ENCODE measurements at places on chromosomes 11 and 22.

- no peak for DNase-seq
Measured at GRCh38 chr22:22906907-22907550, 19.4 kb downstream of the IGLL5 start.

GRCh38 chr22:26887456-26887855 is 230.1 kb downstream of the MIAT start:
- no peak for DNase-seq

DNA sequence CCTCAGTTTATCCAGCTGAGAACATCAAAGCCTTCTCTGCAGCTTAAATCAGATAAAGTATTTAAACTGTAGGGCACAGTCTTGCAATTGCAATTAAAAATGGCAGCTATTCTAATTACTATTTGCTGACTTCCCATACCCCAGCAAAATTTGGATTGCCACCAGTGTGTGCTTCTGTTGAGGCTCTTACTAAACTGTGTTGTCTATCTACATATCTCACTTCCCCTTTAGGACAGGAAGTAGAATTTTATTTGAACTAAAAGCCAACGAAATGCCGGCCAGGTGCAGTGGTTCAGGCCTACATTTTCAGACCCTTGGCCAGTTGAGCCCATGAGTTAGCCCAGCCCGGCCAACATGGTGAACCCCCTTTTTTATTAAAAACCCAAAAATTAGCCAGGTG is 7.1 kb downstream of the SAA4 start:
- no peak for DNase-seq

GRCh38 chr11:1755344-1755691 is 4.9 kb upstream of the IFITM10 start:
- no peak for DNase-seq

DNA sequence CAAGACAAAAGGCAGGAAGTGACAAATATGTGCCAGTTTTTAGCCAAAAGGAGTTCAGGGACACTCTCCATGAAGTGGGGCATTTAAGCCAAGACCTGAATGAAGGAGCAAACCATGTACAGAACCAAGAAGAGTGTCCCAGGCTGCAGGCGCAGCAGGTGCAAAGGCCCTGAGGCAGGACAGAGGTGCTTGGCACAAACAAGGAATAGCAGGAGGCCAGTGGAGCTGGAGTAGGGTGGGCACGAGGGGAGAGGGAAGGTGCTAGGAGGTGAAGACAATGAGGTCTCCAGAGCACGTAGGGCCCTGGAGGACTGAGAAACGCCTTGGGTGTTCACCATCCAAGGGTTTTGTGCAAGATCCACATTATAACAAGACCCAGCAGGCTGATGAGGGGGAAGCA is 474.1 kb downstream of the MN1 start:
- DNase-seq = no peak

GRCh38 chr22:28419919-28420318 is 259.7 kb downstream of the TTC28 start:
- DNase-seq = no peak

DNA sequence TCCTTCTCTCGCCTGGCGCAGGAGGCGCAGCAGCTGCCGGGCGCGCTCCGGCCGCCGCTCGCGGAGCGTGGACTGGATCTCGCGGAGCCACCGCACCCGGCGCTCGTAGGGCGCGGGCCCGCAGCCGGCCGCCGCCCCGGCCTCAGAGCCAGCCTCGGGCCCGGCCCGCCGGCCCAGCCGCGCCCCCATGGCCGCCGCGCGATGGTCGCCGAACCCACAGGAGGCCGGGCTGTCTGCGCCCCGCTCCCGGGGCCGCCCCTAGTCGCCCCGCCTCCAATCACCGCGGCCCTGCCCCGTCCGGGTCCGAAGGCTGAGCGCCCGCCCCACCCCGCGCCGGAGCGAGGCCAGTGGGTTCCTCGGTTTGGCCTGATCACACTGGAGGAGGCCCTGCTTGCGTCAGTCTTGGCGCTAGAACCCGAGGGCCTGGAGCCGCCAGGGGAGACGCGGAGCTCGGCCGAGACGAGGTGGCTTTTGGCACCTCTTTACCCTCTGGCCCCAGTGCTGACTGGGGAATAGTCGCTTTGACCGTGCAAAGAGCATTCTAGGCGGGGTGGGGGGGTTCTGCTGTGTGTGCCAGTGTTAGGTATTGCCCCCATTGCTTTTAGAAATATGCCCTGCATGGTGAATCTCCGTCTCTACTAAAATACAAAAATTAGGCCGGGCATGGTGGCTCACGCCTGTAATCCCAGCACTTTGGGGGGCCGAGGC is at the start of gene LRRC75B:
Gene LRRC75B, minus strand, starts transcription at position 223 of the 708 bp plus-strand sequence. Its CDS starts 34 bp downstream, at position 189.
- peak; percentile 27 for DNase-seq

GRCh38 chr11:128133501-128133900 is 453.9 kb downstream of the ETS1 start:
- no peak for DNase-seq

GRCh38 chr11:7480113-7480512 is 5.2 kb upstream of the OLFML1 start:
- no peak for DNase-seq

DNA sequence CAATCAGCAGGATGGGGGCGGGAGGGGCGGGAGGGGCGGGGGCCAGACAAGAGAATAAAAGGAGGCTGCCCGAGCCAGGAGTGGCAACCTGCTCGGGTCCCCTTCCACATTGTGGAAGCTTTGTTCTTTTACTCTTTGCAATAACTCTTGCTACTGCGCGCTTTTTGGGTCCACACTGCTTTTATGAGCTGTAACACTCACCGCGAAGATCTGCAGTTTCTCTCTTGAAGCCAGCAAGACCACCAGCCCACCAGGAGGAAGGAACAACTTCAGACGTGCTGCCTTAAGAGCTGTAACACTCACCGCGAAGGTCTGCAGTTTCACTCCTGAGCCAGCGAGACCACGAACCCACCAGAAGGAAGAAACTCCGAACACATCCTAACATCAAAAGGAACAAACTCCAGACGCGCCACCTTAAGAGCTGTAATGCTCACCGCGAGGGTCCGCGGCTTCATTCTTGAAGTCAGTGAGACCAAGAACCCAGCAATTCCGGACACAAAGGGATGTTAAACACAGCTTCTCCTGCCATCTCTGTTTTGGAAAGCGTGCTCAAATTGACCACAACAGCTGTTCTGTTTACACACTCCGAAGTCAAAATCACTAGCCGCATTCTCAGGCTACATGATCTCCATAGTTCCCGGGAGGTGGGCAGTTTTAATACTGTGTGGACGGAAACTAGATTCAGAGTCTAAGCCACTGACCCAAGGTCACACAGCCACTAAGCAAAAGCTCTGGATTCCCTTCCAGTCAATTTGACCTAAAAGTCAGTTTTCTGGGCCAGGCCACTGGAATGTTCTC is 11.9 kb downstream of the PLAAT2 start:
- no peak for DNase-seq

- DNase-seq = no peak
Measured at GRCh38 chr11:118901494-118902335, 18.0 kb downstream of the CXCR5 start.

GRCh38 chr22:27240298-27241075 is 561.1 kb downstream of the MN1 start:
- peak; percentile 4 for DNase-seq

- DNase-seq = no peak
Measured at GRCh38 chr11:6735306-6735705, 36.5 kb downstream of the OR2AG2 start.

GRCh38 chr11:92854952-92855351 is 114.5 kb upstream of the MTNR1B start:
- no peak for DNase-seq

- DNase-seq = no peak
Measured at GRCh38 chr11:33387996-33388395, 130.8 kb downstream of the HIPK3 start.

- no peak for DNase-seq
Measured at GRCh38 chr22:34834059-34834458, 231.9 kb upstream of the ISX start.

GRCh38 chr11:61871158-61871597 is 20.2 kb downstream of the FADS3 start:
- no peak for DNase-seq

DNA sequence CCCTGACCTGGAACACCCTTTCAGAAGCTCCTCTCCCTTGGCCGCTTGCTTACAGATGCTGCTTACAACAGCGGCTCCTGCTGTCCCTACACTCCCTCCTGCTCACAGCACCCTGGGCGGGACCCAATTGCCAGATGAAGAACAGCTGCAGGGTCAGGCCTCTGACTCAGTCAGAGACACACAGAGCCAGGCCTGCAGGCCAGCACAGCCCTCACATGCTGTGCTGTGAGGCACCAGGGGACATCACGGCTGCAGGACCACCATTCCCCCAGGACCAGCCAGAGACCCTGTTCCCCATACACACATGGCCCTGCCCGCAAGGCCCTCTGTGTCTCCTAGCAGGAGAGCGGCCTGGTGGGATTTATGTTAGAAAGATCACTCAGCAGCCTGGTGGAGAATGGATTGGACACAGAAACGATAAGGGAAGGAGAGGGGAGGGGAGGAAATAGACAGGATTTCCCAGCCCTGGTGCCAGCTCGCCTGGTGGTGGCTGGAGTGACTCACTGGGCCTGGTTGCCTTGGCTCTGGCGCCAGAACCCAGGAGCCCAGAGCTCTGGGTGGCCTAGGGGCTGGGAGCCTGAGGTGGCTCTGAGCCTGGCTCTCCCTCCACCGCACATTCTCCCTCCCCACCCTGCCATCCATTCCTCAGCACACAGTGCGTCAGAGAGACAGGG is 6.7 kb downstream of the CAPN5 start:
- DNase-seq = peak; percentile 13

GRCh38 chr11:10401696-10402392 is 53.2 kb upstream of the AMPD3 start:
- no peak for DNase-seq

- no peak for DNase-seq
Measured at GRCh38 chr11:75668451-75669297, at the start of gene MAP6. Gene MAP6 (minus strand): TSS chr11:75669038. CDS start chr11:75668369, 669 bp downstream.

- no peak for DNase-seq
Measured at GRCh38 chr11:7603031-7603781, 70.1 kb downstream of the CYB5R2 start.

DNA sequence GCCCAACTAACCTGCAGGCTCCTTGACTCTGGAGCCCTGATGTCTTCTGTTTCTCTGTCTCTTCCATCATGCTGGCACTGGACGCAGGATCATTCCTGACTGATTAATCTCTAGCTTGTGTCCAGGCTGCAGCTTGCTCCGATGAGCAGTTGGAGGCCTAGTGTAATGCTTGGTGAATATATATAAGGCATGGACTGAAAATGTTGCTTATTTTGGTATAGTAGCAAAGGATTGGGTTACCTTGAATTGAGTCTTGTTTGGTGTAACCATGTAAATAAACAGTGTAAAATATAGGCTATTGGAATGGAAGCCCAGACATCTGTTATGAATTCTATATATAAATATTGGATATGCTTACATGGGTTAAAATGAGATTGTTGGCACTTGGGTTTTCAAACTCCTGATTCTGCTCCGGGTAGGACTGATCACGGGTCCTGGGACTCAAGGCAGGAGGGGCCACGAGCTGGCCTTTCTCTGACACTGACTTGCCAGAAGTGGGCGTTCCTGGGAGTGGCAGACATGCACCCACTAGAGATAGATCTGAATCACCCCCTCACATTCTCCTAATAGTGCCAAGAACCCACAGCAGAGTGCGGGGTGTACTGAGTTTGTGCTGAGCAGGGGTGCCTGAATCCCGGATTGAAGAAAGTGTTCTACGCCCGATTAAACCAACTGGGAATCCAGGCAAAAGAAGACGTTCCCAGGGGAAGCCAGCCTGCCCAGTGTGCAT is 25.8 kb downstream of the LRP5 start:
- DNase-seq = no peak

GRCh38 chr11:14538926-14539554 is 18.9 kb upstream of the PSMA1 start:
- no peak for DNase-seq

DNA sequence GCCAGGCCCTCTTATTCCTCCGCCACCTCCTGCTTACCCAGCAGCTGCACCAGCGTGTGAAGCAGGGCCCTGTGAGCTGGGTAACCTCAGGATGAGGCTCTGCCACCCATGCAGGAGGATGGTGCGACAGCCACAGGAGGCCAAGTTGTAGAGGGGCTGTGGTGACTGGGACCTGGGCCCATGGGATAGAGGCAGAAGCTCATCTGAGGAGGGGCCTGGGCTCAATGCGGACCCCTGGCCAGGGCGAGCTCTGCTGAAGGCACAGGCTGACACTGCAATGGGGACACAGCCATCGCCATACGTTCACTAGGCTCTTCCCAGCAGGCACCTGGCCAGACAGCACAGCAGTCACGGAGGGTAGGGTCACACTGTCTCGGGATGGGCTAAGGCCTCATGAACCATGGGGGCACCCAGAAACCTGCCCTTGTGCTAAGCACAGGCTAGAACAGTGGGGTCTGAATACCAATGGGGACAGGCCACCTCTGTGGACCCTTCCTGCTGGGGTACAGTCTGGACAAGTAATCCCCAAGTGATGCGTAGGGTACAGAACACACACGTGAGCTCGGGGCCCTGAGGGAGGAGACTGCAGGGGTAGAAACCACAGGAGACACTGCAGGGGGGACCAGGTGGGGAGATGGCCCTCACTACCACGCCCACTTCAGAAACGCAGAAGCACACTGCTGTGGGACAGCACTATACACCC is 35.3 kb downstream of the GNB1L start:
- no peak for DNase-seq

DNA sequence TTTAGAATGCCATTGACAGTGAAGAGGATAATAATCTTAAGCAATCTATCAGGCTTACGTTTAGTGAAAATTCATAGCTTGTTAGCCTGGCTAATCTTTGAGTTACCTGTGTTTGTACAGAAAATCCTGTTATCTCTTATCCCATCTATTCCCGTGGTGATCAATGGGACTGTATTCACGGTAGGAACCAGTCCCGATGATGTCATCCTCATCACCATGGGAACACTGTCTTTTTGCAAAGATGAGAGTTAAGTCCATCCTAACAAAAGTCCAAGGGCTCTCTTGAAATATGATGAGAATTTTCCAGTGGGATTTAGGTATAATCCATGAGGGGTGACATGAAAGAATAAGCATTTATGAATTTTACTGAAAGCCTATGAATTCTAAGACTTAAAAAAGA is 762.2 kb downstream of the ETS1 start:
- no peak for DNase-seq

GRCh38 chr11:102637731-102638130 is 12.6 kb upstream of the MMP20 start:
- DNase-seq = no peak

DNA sequence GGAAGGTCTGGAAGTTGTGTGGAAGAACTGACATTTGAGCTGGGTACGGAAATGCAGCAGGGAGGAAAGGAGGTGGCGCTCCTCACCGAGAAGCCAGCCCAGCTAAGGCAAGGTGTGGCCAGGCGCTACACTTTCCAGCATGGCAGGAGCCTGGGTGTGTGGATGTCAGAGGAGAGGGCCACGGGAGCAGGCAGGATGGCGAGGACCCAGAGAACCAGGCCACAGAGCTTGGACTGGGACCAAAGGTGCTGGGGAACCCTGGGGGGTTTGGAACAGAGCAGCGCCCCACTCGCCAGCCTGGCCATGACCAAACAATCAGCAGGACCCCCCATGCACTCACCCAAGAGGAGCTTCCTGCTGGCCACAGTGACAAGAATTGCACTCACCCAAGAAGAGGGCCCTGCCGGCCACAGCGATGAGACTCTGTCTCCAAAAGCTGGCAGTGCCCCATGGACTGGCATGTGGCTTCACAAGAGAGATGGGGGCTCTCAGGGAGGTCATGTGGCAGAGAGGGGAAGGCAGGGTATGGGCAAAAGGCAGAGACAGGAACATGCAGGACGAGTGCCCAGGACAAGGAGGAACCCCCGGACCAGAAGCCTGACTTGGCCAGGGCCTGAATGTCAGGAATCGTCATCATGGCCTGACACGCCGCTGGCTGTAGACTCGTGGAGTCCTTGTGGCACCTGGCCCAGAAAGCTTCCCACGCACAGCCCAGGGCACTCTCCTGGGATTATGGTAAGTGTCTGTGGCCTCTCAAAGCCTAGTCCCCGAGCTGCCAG is 45.4 kb downstream of the IGF2 start:
- no peak for DNase-seq

GRCh38 chr11:19253153-19253745 is 12.5 kb upstream of the E2F8 start:
- DNase-seq = peak; percentile 90
